A375 (cell line): ENCODE measurements at places on chromosomes 2 and 18. TPM values are rescaled to one million over a fixed set of nuclear protein-coding genes. Genes with fewer than 3 reads are reported as not detected.

The RUFY4 gene
- not detected in 2 replicates for total RNA-seq

The PSMA8 gene
- total RNA-seq, result not detected in 2 replicates

The PROKR1 gene
- not detected in 2 replicates for total RNA-seq

The CHAC2 gene
- total RNA-seq, result 11.7 and 14.1 TPM in 2 replicates

The FABP1 gene
- total RNA-seq, result 0.30 TPM in 1 of 2 replicates, not detected in the other

The IL36A gene
- not detected in 2 replicates for total RNA-seq

The ARHGAP28 gene
- total RNA-seq, result 0.93 and 2.9 TPM in 2 replicates

The RIT2 gene
- total RNA-seq, result not detected in 2 replicates

The AFF3 gene
- 2.0 and 2.5 TPM in 2 replicates for total RNA-seq

The REG3G gene
- 1.1 TPM in 1 of 2 replicates, not detected in the other for total RNA-seq

The SETBP1 gene
- 2.7 and 3.3 TPM in 2 replicates for total RNA-seq

The RESP18 gene
- not detected in 2 replicates for total RNA-seq

The C1GALT1C1L gene
- 1.1 and 3.3 TPM in 2 replicates for total RNA-seq

The MRPL53 gene
- 95.8 and 110 TPM in 2 replicates for total RNA-seq

The UGT1A3 gene
- total RNA-seq, result not detected in 2 replicates

The CTAGE1 gene
- total RNA-seq, result not detected in 2 replicates

The NFATC1 gene
- total RNA-seq, result 2.7 and 5.0 TPM in 2 replicates

The NEURL3 gene
- total RNA-seq, result 0.11 and 0.19 TPM in 2 replicates
